Esophagus mucosa (tissue), 1 donor: ENCODE measurements at places on chromosomes 16 and 17. TPM values are rescaled to one million over a fixed set of nuclear protein-coding genes. Genes with fewer than 3 reads are reported as not detected.

- ATAC-seq: no peak
Observed at GRCh38 chr16:58306327-58306726, 11.5 kb upstream of the PRSS54 start.

- no peak for ATAC-seq
Observed at GRCh38 chr17:74244128-74244527, 29.9 kb upstream of the DNAI2 start.

KRT32 gene
- 0.80 TPM for total RNA-seq

WNT3 gene
- 5.9 TPM for total RNA-seq

DNA sequence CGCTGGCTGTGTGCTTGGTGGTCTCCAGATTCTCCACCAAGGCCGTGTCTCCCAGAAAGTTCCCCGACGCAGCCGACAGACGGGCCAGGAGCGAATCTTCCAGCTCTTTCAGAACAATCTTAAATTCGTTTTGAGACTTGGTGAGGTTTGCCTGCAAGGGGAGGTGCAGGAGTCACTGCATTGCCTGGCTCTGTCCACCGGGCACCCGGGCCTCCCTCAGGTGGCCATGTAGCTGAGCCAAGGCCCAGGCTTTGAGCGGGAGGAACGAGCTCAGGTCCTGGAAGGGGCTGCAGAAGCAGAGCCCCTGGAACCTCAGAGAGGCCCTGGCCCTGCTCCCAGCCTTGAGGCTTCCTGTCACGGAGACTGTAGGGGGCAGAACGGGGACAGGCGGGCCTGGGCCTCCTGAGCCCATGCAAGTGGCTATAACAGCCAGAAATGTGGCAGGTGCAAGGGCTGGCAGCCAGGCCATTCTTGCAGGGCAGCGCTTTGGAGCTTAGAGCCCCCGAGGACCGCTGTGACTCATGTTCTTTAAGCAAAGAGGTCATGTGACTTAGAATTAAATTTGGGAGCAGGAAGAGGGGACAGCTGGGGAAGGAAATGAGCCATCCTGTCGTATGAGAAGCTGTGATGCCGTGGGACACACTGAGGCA, 72.4 kb downstream of the PGS1 start:
- ATAC-seq: no peak

DNA sequence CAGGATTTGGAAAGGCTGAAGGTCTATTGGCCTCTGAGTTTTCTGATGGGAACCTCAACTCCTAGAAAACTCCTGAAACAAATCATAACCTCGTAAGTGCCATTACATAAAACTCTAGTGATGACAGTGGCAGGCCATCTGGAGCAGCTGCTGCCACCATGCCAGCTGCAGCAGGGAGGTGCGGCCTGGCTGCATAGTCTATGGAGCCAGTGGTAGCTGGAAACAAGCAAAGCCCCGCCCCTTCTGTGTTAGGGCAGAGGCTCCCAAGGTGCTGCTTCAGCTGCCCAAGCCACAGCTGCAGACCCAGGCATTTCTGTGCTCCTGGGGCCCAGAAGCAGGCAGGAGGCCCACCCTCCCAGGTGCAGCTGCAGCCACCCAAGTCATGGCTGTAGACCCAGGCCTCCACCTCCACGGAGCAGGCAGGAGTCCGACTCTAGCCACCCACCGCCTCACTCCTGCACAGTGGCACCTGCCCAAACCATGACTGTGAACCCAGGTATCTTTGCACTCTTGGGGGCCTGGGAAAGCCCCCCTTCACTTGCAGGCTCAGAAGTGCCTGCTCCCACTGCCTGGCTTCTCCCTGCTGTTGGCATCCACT, 254.1 kb upstream of the KCNJ16 start:
- no peak for ATAC-seq

- ATAC-seq: peak; percentile 12
Observed at GRCh38 chr16:71895679-71896365, 491 bp downstream of the IST1 start.

RHBDF2 gene
- total RNA-seq: 36.8 TPM

TCAP gene
- total RNA-seq: 0.40 TPM

DNA sequence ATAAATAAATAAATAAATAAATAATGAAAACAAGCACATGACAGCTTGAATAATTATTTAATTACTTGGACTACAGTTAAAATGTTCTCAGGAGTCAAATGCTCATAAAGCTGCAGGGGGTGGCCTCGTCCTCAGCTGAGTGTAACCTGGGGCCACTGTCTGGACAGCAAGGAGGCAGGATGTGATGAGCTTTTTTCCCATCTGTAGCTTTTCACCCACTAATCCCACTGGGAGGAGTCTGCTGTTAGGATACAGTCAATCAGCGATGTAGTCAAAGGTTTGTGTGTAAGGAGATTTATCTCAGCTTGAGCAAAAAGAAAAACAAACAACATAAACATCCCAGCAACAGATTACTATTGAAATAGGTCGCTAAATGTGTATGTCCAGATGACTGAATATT, 22.5 kb downstream of the ZCCHC14 start:
- no peak for ATAC-seq

- no peak for ATAC-seq
Observed at GRCh38 chr16:51321251-51321650, 170.2 kb upstream of the SALL1 start.

P2RX1 gene
- 0.68 TPM for total RNA-seq

DNA sequence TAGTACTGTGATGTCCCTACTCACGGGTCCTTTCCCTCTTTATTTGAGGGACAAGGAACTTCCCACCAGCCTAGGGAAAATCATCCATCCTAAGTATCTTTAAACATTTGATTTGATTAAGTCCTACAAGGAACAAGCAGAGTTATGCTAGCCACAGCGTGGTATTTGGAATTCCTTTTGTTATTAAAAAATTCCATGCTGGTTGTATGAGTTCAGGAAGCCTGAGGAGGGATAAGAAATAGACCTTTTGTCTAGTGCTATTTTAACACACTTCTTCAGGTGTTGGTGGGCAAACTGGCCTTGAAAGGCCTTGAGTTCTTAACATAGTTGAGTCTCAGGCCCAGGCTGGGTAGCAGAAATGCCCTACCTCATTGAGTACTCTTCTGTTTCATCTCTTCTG, 105.4 kb upstream of the TBX2 start:
- no peak for ATAC-seq

DNA sequence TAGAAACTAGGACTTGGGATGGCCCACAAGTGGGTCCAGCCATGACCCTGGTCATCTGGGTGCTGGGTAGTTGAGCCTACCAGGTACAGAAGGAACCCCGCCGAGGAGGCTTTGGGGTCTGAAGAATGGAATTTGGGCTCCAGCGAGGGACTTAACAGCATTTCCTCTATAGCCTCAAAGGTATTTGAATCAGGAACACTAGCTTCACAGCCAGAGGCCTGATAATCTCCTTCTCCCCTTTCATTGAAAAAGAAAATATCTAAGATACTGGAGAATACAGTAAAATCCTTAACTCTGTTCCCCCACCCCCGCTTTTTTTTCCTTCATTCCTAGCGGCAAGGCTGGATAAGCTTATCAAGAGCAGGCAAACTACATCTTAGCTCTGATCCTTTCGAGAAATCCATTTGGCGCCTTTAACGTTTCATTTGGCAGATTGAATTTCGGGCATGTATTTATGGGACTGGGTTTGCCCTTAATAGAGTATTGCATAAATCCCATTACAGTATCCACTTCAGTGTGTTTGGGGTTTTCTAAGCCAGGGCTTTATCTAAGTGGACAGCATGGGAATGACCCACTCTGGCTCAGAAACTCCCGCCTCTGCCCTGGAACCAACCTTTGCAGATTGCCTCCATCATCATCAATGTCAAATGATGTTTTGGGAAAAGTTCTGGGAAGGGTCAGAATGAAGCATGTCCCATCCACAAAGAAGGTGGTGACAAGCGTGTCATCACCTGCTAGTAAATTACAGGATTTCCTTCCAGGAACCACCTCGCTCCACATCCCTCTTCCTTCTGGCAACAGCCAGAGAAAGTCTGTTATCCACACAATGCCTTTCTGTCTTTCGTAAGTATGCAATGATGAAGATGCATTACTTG, 36.9 kb downstream of the XYLT1 start:
- no peak for ATAC-seq

GPR142 gene
- not detected for total RNA-seq

HIGD1B gene
- 3.4 TPM for total RNA-seq

ZFHX3 gene
- 3.9 TPM for total RNA-seq

LYRM9 gene
- 2.3 TPM for total RNA-seq

OMG gene
- not detected for total RNA-seq

ESRP2 gene
- 82.1 TPM for total RNA-seq

DNA sequence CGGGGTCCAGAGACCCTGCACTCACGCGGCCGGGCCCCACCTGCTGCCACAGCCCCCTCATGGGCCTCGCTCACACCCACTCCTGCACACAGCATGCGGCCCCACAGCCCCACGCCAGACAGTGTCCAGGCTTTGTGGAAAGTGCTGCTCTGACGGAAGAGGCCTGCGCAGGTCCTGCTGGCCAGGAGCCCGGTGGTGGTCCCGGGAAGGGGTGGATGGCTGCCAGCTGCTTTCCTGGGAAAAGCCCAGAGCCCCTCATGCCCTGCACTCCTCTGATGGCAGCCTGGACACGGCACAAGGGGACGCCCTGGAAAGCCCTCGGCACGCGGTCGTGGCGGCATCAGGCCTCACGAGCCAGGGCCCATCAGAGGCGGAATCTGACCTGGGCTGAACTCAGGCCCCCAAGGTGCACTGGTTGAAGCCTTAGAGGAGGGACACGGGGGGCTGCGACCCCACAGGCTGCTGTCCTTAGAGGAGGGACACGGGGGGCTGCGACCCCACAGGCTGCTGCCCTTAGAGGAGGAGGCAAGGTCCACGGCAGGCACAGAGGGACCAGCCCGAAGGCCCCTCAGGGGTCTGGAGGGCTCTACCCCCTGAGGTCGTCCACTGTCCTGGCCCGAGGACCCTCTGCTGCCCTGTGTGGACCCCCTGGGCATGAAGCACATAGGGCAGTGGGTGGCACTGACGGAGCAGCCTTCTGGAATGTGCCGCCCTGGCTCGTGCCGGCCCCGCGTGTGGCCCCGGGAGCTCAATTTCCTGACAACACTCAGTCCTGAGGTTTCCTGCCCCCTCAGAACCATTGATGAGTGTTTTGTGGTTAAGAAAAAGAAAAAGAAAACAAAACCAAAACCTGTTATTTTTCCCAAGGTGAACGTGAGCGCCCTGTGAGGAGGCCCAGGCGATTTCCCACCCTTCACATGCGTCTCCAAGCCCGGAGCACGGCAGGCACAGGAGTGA, 22.1 kb downstream of the SOX8 start:
- ATAC-seq: no peak

NAGS gene
- 2.4 TPM for total RNA-seq

KRT39 gene
- total RNA-seq: not detected

DNA sequence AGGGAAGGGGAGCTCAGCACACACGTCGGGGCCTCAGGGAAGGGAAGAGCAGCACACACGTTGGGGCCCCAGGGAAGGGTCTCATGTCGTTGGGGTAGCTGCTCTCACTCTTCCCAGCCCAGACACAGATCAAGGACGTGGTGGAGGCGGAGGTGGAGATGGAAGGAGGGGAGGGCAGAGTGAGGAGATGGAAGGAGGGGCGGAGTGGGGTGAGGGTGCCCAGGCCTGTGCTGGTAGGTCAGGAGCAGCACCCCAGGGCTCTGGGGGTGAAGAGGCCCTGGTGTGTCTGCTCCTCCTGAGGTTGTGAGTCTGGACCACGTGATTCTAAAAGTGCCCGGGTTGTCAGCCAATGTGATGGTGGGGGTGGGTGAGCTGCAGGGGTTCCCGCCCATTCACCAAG, 14.9 kb downstream of the CLCN7 start:
- ATAC-seq: no peak

DNASE1L2 gene
- total RNA-seq: 0.12 TPM

- ATAC-seq: no peak
Observed at GRCh38 chr17:82302991-82303943, 14.1 kb downstream of the CD7 start.

SPATA22 gene
- not detected for total RNA-seq

- no peak for ATAC-seq
Observed at GRCh38 chr16:54389836-54390494, 103.4 kb upstream of the IRX3 start.

ITGA3 gene
- total RNA-seq: 83.1 TPM

- ATAC-seq: no peak
Observed at GRCh38 chr16:84750575-84750974, 50.8 kb downstream of the USP10 start.

C16orf86 gene
- 0.84 TPM for total RNA-seq

FAM20A gene
- total RNA-seq: 13.6 TPM

HIC1 gene
- 2.3 TPM for total RNA-seq

SERPINF2 gene
- 2.7 TPM for total RNA-seq

DNA sequence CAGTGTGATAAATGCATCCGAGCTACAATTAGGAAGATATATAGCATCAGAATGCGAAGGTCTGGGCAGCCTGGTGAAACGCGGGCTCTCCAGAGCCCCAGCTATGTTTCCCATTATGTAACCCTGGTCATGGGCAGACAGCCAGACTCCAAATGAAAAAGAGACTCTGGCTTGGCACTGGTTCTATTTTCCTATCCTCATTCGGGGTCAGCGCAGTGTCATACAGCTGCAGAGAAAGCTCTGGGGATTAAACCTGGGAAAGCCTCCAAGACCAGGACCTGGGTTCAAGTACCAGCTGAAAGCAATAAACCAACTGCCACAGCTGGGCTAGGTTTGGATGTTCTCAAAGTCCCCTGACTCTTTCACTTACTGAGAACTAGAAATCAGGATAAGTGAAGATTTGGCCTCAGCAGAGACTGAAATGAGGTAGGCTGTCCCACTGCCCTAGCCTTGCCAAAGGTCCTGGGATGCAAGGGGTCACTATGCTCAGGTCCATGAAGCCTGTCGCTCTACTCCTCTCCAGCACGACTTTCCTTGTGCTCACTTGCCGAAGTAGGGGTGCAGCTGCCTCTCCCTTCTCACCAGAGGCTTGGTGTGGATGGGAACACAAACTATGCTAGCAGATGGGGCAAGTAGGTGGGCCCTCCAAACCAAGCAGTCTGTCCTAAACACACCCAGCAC, 123.8 kb downstream of the SMG6 start:
- ATAC-seq: peak; percentile 27
